NCI-H2081 (cell line): ENCODE measurements at places on chromosomes 3 and 15.

GRCh38 chr15:39745415-39745814 is 37.2 kb downstream of the FSIP1 start:
- no peak for DNase-seq

- DNase-seq: no peak
Measured at GRCh38 chr15:100942656-100943425, 23.7 kb downstream of the LRRK1 start.

DNA sequence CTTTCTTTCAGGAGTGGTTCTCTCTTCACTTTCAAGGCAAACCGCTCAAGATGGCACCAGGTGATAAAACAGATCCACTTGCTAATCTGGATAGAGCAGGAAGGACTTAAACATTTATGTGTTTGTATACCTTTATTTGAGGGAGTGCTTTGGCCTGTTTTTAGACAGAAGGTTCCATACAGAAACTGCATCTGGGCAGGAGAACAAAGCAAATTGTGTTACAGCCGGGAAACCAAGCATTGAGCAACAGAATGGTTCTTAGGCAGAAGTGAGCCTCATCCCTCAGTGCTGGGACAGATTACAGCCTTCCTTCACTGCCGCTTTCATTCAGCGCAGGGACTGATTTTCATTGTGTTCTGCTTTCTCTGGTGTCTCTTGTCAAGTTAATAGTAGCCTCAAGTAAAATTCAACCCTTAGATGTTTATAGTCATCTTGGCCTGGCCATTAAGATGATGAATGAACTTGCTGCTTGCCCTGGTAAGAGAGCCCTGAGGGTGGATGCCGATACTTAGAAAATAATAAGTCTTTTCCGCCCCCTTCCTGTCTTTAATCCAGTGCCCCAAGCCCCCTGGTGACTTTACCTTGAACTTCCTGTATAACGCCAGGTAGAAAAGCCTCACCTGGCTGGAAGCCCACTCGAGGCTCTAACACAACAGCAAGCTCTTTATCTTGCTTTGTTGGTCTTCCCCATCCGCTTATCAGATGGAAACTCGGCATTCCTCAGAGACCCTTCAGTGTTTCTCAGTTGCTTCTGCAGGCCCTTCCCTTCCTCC is 168.0 kb upstream of the CTDSPL start:
- DNase-seq: peak; percentile 17

- no peak for DNase-seq
Measured at GRCh38 chr3:149448331-149448831, 26.1 kb upstream of the TM4SF4 start.
